ENCODE measurements at places on chromosomes 13 and 19.

- DNase-seq: no peak
Observed at GRCh38 chr13:30863231-30863630, 42.8 kb upstream of the MEDAG start.

DNA sequence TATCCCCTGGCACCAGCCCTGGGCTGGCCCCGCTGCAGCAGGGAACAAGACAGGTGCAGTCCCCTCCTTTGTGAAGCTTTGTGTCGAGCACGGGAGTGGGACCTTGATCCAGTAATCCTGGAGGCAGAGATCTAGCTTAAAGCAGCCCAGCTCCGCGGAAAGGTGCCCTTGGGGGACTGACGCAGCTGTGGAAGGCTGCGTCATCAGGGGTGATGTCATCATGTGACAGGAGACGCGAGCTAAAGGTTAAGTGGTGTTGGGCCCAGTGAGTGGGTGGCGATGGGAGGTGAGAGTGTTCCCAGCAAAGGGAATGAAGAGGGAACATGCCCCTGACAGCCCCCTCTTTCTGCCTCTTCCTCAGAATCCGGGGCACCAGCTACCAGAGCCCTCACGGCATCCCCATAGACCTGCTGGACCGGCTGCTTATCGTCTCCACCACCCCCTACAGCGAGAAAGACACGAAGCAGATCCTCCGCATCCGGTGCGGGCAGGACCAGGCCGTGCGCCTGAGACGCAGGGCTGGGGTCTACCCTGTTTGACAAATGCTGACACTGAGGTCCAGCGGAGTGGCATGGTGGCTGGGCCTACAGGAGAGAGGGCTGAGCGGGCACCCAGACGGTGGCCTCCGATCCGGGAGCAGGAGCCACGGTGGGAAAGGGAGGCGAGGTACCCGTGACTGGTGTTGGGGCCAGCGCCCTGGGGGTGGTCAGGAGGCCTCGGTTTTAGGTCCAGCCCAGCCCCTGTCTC is 2.6 kb downstream of the LHB start:
- DNase-seq: no peak

GRCh38 chr13:110965038-110965754 is 50.3 kb upstream of the ANKRD10 start:
- no peak for DNase-seq

- no peak for DNase-seq
Observed at GRCh38 chr19:44677019-44677811, 5.9 kb downstream of the CEACAM19 start.

- DNase-seq: no peak
Observed at GRCh38 chr19:54311486-54311885, 1.5 kb downstream of the LILRA5 start.

GRCh38 chr19:40143612-40144011 is 47.6 kb upstream of the MAP3K10 start:
- DNase-seq: no peak

GRCh38 chr13:39530916-39531315 is 72.1 kb downstream of the LHFPL6 start:
- DNase-seq: no peak

DNA sequence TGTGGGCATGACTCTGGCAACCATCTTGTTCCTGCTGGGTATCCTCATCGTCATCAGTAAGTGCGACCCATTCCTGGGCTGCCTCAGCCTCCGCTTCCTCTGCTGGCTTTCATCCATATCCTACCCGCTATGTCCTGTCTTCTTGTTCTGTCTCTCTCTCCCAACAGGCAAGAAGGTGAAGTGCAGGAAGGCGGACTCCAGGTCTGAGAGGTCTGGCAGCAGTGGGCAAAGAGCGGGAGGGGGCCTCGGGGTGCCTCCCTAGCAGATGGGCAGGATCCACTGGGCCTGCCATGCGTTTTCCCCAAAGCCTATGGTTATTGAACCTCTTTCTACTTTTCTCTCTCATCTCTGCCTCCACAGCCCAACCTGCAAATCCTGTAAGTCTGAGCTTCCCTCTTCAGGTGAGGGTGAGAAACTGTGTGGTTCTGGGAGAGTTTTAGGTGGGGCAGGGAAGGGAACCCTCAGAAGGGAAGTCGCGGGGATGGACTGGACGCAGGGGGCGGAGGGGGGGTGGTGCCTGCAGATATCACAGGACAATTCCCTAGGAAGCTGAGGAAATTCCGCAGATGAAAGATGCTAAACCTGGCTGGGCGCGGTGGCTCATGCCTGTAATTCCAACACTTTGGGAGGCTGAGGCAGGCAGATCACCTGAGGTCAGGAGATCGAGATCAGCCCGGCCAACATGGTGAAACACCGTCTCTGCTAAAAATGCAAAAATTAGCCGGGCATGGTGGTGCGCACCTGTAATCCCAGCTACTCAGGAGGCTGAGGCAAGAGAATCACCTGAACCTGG is 3.1 kb upstream of the FXYD5 start:
- no peak for DNase-seq

- DNase-seq: no peak
Observed at GRCh38 chr13:23963947-23964346, 66.6 kb upstream of the C1QTNF9B start.

GRCh38 chr19:43634068-43634467 is 5.6 kb downstream of the CADM4 start:
- no peak for DNase-seq

DNA sequence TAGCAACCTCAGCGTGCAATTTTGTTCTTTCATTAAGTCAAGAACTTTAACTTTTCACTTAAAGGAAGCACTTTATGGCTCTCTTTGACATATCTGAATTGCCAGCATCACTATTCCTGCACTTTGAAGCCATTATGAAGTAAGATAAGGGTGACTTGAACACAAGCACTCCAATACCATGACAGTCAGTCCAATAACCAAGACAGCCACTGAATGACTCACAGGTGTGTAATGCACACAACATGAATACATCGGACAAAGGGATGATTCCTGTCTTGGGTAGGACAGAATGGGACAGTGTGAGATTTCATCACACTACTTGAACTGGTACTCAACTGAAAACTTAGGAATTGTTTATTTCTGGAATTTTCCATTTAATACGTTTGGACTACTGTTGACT is 233.7 kb upstream of the IPO5 start:
- no peak for DNase-seq

DNA sequence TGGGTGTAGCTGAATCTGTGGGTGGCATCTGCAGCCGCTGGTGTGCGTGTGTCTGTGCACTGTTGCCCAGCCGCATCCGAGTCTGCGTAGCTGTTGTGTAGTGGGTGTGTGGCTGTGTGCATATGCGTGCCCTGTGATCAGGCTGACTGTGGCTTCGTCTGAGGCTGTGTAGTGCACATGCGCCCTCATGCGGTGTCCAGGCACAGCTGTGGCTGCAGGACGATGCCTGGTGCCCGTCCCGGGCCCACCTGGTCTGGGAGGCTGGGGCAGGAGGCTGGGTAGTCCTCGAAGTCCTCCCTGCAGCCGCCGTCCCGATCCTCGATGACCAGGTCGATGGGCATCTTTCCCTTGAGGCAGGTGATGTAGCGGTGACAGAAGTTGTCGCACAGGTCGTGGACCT is 4.9 kb downstream of the MEIS3 start:
- no peak for DNase-seq

Data from activated gamma-delta T cell (primary cell).